ENCODE measurements at places on chromosomes 12 and 14.

- no peak for DNase-seq
Observed at GRCh38 chr12:2490831-2491230, 303.9 kb upstream of the FKBP4 start.

GRCh38 chr14:90733139-90733808, 83.0 kb downstream of the TTC7B start:
- DNase-seq, result no peak

DNA sequence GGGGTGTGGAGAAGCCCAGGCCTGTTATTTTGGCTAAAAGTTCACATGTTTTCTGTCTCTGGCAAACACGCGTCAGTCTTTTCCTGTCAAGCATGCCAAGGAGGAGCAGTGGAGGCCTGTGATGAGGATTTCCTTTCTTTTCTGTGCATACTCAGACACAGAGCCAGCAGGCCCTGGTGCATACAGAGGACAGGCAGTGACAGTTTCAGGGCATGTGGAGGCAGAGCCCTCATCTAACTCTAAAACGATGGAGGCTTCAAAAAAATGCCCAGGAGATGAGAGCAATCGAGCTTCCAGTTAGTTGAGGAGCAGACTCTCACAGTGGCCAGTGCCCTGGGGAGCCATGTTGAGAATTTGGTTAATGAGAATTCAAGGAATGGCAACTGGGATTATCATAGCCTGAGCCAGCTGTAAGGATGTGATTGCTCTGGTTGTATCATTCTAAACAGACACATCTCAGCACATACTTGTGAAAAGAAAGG, 66.5 kb downstream of the TRAFD1 start:
- DNase-seq, result peak; percentile 23

- peak; percentile 67 for DNase-seq
Observed at GRCh38 chr12:107884769-107885694, 110.5 kb downstream of the ASCL4 start.

- DNase-seq, result no peak
Observed at GRCh38 chr12:110916295-110916875, 4.0 kb downstream of the MYL2 start.

- DNase-seq, result no peak
Observed at GRCh38 chr14:69670093-69670492, 58.7 kb downstream of the SUSD6 start.

GRCh38 chr14:57998766-57999165, 132.9 kb upstream of the SLC35F4 start:
- DNase-seq, result no peak

GRCh38 chr14:105865266-105865903, 339.0 kb downstream of the TMEM121 start:
- DNase-seq, result no peak

- no peak for DNase-seq
Observed at GRCh38 chr12:79766705-79767464, 76.1 kb upstream of the PAWR start.

DNA sequence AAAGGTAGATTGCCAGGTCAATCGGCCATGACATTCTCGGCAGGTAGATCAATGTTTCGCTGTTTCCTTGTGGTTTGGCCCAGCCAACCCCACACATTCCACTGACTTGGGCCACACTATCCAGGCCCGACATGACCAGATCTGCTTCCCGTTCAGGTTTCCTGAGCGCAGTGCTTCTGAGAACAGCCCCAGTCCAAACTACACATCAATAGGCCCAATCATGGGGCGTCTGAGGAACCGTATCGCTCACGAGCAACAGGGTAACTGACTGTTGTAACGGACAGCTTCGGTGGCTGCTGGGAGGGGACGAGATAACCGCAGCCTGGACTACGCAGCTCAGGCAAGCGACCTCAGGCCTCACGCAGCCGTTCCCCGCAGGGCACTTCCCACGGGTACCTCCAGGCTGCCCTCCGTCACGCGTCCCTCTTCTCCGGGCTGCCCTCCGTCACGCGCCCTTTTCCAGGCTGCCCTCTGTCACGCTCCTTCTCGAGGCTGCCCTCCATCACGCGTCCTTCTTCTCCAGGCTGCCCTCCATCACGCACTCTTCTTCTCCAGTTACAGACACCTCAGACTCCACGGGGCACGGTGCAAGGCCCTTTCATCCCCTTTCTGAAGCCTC, 14.7 kb downstream of the ZNF605 start:
- DNase-seq, result no peak

DNA sequence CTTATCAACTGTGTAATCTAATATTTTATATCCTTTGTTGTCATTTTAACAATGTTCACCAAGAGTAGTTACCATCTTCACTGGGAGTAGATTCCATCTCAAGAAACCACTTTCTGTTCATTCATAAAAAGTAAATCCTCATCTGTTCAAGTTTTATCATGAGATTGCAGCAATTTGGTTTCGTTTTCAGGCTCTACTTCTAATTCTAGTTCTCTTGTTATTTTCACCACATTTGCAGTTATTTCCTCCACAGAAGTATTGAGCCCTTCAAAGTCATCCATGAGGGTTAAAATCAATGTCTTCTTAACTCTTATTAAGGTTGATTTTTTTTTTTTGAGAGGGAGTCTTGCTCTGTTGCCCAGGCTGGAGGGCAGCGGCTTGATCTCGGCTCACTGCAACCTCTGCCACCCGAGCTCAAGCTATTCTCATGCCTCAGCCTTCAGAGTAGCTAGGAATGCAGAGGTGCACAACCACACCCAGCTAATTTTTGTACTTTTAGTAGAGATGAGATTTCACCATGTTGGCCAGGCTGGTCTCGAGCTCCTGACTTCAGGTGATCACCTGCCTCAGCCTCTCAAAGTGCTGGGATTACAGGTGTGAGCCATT, 276.6 kb downstream of the ACSS3 start:
- no peak for DNase-seq

GRCh38 chr12:9760699-9761418, at the start of gene CD69:
Gene CD69 (minus strand): TSS chr12:9760901. CDS start chr12:9760820, 81 bp downstream.
- no peak for DNase-seq

- peak; percentile 49 for DNase-seq
Observed at GRCh38 chr12:100128512-100128908, 14.2 kb downstream of the BLTP3B start.

GRCh38 chr12:12919666-12920435, 28.5 kb downstream of the GPRC5A start:
- no peak for DNase-seq

DNA sequence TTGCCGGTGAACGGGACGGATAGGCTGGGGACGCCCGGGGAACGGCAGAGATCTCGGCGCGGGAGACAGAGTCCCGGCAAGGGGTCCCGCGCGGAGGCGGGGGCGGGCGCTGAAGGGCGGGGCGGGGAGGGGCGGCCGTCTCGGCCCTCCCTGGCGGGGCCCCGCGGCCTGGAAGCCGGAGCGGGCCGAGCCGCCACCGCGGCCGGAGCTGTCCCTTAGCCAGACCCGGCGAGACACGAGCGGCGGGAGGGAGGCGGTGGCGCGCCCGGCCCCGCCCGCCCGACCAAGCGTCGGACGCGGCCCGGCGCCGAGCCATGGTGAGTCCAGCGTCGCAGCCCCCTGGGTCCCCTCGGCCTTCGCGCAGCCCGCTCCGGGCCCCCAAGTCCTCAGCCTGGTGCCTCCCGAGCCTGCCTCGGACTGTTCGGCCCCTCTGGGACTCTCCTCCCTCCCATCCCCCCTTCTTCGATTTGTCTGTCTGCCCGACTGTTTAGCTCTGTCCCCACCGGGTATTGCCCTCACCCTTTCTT, at the start of gene ARHGEF40:
TSS of gene ARHGEF40 (plus strand) at position 222 of the 527 bp plus-strand sequence. CDS start at position 315, 93 bp downstream.
- DNase-seq, result peak; percentile 42

GRCh38 chr14:23148591-23149249, 29.7 kb upstream of the CEBPE start:
- DNase-seq, result no peak

DNA sequence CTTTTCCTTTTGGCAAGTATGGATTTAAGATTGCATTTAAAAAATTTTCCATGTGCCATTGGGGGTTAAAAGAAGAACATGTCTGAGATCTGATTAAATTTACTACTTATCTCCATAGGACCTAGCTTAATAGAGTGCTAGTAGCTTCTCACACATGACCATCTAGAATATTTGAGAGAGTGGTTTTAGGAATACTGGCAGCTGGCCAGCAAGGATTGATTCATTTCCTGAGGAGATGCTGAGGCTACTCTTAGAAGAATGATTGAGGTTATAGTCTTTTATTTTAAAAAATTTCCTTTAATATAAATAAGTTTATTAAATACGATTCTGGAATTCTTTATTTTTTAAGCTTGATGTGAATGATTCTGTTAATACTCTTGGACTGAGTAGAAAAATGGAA, 56.2 kb downstream of the MIPOL1 start:
- no peak for DNase-seq

- DNase-seq, result no peak
Observed at GRCh38 chr12:101243616-101244015, 33.6 kb upstream of the SLC5A8 start.

DNA sequence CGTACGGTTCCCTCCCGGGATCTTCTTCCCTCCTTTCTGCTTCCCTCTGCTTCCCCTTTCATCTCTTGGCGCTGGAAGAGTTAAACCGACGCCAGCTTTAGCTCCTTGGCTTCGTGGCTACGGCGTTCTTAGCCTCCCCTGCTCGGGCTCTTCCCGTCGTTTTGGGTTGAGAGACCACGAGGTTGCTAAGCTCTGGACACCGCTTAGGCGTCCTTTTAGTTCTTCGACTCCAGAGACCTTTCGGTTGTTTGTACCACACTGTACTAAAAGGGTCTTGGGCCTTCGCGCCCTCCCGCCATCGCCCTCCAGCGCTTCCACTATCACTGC, 545 bp downstream of the CPSF2 start:
- DNase-seq, result no peak

GRCh38 chr14:56797003-56797568, 13.2 kb downstream of the OTX2 start:
- DNase-seq, result peak; percentile 17

DNA sequence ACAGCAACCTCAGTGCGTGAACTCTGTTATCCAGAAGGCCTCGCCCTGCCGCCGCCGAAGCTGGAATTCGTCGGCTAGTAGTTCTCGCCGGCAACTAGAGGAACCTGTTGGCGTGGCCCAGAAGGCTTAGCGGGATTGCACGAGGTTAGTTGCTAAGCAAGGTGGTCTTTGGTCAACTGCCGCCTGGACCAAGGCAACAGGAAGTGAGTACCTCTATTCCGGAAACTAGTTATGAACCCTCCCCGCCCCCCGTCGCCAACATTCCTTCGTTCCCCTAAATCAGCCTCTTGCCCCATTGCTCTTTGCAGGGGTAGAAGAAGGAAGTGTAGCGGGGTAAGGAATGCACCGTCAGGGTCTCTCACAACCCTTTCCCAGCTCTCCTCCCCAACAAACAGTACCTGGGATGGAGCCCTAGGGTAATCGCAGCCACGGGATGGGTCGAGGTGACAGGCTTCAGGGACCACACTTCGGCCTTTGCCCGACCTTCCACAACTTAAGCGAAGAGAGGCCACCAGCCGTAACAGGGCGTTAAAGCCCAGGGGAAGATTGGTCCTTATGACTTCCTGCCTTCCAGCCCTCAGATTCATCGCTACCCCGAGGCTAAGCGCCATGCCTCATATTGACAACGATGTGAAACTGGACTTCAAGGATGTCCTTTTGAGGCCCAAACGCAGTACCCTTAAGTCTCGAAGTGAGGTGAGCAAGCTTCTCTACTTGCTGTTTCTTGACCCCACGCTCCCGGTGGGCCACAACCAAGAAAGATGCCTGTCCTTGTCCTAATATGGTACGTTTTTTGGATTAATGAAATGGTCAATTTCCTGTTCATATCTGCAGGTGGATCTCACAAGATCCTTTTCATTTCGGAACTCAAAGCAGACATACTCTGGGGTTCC, at the start of gene GMPR2:
TSS of gene GMPR2 (plus strand) at position 285 of the 893 bp plus-strand sequence. CDS start at position 610, 325 bp downstream.
- DNase-seq, result no peak

- DNase-seq, result no peak
Observed at GRCh38 chr12:52534482-52534881, 14.3 kb upstream of the KRT5 start.

- no peak for DNase-seq
Observed at GRCh38 chr12:64525461-64526160, 73.7 kb downstream of the TBK1 start.

- DNase-seq, result no peak
Observed at GRCh38 chr12:113066813-113067400, 10.4 kb downstream of the DTX1 start.

- peak; percentile 51 for DNase-seq
Observed at GRCh38 chr14:77222546-77223225, 41.1 kb downstream of the TMEM63C start.

GRCh38 chr14:102095871-102096568, 9.2 kb upstream of the HSP90AA1 start:
- DNase-seq, result peak; percentile 69

DNA sequence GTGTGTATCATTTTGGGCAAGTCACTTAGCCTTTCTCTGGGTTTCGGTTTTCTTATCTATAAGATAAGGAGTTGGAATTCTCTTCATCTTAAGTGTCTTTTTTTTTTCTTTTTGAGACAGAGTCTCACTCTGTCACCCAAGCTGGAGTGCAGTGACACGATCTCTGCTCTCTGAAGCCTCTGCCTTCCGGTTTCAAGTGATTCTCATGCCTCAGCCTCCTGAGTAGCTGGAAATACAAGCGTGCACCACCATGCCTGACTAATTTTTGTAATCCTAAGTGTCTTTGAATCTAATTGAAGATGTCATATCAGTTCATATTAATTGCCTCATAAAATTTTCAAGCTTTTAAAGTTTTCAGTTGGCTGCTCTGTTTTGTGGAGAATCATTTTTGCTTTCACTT, 4.0 kb downstream of the SRGAP1 start:
- DNase-seq, result no peak

DNA sequence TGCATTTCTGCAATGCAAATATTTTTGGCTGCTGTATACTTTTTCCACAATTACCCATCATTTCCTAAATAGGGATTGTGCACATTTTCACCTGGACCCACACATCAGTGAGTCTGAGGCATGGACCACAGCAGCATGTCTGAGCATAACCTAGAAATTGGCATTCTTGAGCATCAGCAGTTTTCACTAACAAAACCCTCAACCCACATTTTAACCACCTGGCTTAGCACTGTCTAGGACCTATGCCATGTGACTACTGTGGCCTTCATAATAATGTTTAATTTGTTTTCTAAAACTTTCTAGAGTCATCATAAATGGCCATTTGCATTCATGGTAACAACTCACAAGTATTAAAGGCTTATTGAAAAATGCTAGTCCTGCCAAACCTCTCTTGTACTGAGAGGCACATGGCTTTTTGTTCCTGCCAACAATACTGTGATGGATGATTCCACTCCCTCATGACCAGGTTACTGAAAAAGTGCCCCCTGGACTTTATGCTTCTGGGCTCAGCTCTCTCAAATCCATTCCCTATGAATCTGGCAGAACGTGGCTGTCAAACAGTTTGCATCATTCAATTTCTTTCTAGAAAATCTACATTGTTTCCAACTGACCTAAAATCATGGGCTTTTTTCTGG, 240.0 kb downstream of the MDGA2 start:
- DNase-seq, result no peak

- peak; percentile 18 for DNase-seq
Observed at GRCh38 chr12:14554281-14555007, 13.2 kb downstream of the PLBD1 start.

Measured in ELF-1 (cell line).